ENCODE measurements at places on chromosomes 12 and 14. TPM values are rescaled to one million over a fixed set of nuclear protein-coding genes. Genes with fewer than 3 reads are reported as not detected.

Gene C12orf56
- 0.25 TPM for total RNA-seq

Gene PDZRN4
- 41.1 TPM for total RNA-seq

Gene ENO2
- 164 TPM for total RNA-seq

Gene RBP5
- total RNA-seq = 0.25 TPM

Gene PLEKHG7
- total RNA-seq = not detected

Gene CHURC1
- total RNA-seq = 36.6 TPM

Gene RNU4-1
- under 0.01 TPM for total RNA-seq

Gene SYCP3
- total RNA-seq = 0.49 TPM

Gene PMCH
- total RNA-seq = not detected

Gene COPZ1
- total RNA-seq = 52.6 TPM

Gene IRAK4
- 3.7 TPM for total RNA-seq

Gene P2RX2
- not detected for total RNA-seq

Gene CD27
- total RNA-seq = 0.25 TPM

Gene FAM181A
- 0.74 TPM for total RNA-seq

Gene SLC7A7
- total RNA-seq = 1.5 TPM

Gene CHFR
- total RNA-seq = 30.5 TPM

Gene BEGAIN
- 13.8 TPM for total RNA-seq

Gene TSPAN8
- 0.25 TPM for total RNA-seq
